ENCODE measurements at places on chromosomes 1 and 21.

GRCh38 chr1:10687251-10687651 lies 109.2 kb downstream of the CASZ1 start:
- no peak for DNase-seq

GRCh38 chr1:211589782-211590721 lies 11.1 kb upstream of the SLC30A1 start:
- no peak for DNase-seq

DNA sequence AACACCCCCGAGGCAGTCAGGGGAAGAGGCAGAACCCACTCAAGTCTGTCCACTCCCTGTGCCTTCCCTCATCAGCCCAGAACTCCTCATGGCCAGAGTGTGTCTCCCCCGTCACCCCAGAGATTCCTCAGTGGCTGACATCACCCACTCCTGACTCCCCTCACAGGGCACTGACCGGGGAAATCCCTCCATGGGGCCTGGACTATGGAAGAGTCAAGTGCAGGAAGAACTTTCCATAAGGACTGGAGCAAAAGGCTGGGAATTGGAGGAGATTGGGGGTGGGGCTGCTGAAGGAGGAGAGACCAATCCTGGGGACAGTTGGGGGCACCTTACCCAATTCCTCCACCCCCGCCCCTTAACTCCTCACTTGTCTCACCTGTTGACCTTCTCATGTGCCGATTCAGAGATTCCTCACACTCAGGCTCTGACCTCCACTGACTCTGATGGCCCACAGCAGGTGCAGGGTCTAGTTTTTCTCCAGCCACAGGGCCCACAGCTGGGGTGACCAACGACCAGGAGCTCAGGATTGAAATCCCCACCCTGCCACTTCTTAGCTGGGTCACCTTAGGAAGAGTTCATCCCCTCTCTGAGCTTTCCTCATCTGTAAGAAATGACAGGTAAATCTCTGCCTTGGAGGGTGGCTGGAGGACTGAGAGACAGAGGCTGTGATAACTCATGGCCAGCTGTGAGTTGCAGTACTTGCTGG lies 481 bp upstream of the EXTL1 start:
- no peak for DNase-seq

- DNase-seq = no peak
Observed at GRCh38 chr1:91011726-91012125, 10.1 kb downstream of the ZNF644 start.

DNA sequence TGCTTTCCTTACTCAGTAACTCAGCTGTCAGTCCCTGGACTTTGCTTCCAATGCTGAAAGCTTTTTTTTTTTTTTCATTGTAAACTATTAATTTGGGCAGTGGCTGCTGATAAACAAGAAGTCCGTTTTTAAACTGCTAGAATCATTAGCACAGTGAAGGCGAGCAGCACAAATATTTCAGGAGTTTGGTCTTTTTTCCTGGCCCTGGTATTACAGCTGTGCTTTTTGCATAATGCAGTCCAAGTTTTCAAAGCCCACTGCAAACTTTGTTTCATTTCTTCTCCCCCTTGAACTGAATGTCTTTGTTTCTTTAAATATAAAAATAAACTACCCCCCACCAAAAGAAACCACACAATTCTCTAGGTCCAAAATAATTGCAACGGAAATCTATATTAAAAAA lies 6.6 kb downstream of the GLIS1 start:
- no peak for DNase-seq

GRCh38 chr1:20634594-20635084 lies 1.4 kb downstream of the PINK1 start:
- no peak for DNase-seq

GRCh38 chr1:23169727-23170335 lies 1.2 kb upstream of the LUZP1 start:
- no peak for DNase-seq
